ENCODE measurements at places on chromosomes 7 and 10. TPM values are rescaled to one million over a fixed set of nuclear protein-coding genes. Genes with fewer than 3 reads are reported as not detected.

DNA sequence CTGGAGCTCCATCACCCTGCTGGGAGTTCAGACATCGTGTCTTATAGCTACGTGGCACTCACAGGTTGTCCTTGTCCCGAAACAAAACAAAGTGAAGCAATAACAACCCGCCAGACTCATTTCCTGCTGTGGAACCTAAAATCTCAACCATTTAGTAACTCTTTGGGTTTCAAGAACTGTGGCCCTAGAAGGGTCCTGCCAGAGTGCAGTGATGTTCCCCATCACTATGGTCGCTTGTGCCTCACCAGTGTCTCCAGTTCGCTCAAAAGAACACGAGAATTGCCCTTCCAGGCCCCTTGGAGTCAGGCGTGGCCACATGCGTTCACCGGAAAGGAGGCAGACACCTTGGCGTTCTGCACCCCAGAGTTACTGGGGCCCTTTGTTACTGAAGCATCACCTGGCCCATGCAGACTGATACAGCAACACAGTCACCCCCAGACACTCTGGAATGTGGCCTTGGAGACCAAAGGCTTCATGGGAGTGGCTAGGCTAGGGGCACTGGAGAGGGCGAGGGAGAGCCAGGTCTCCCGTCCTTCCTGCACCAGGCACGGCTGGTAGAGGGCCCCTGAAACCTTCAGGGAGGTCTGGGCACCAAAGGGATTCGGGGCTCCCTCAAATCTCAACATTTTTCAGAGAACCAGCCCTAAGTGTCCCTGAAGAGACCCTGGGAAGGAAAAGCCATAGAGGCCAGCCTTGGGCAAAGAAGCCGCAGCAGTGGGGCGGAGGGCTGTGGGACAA lies 908 bp downstream of the CRYGN start:
- no peak for DNase-seq
- no peak overlapping the region for H3K27ac ChIP-seq
- no peaks in the 10 kb centered on the region for H3K27me3 ChIP-seq
- no peak overlapping the region for H3K4me3 ChIP-seq
- no peaks in the 10 kb centered on the region for H3K36me3 ChIP-seq

The CPXM2 gene
- 0.61 TPM for total RNA-seq

The ASB10 gene
- total RNA-seq, result not detected

- no peak overlapping the region for H3K4me3 ChIP-seq
- no peaks in the 10 kb centered on the region for H3K36me3 ChIP-seq
- H3K27me3 ChIP-seq, result no peaks in the 10 kb centered on the region
These were observed 203.6 kb upstream of the PRSS58 start for GRCh38 chr7:142461437-142461836.

DNA sequence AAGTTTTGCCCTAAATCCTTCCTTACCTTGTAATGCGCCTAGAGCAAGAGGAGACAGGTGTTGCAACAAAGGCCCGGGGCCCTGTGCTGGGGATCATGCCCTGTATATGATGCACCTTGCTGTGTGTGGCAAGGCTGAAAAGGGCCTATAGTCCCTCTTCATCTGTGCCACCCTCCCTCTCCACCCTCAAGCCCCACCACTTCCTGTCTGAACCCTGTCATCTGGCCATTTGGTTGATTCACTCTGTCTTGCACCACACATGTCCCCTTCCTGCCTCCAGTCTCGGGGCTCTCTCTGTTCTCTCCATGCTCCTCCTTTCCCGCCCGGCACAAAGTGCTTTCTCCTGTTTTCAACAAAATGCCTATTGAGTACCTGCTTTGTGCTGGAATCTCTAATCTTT lies 11.5 kb upstream of the MALSU1 start:
- H3K27me3 ChIP-seq, result no peaks in the 10 kb centered on the region
- H3K36me3 ChIP-seq, result no peaks in the 10 kb centered on the region
- H3K27ac ChIP-seq, result no peak overlapping the region
- no peaks in the 10 kb centered on the region for H3K4me1 ChIP-seq
- H3K4me3 ChIP-seq, result no peak overlapping the region
- no peak for DNase-seq

DNA sequence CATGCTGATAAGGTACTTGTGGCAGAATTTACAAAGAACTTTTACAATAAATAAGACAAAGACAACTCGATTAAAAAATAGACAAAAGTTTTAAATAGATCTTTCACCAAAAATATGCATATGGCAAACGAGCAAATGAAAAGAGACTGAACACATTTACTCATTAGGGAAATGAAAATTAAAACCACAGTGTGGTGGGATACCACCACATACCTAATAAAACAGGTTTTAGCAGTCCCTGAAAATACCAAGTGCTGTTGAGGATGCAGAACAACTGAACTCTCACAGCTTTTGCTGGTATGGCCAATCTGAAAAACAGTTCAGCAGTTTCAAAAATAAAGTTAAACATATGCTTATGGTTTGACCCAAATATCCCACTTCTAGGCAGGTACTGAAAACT lies 205.4 kb upstream of the ADO start:
- no peak overlapping the region for H3K4me3 ChIP-seq
- H3K27me3 ChIP-seq, result no peaks in the 10 kb centered on the region
- H3K27ac ChIP-seq, result no peak overlapping the region
- H3K36me3 ChIP-seq, result no peaks in the 10 kb centered on the region
- H3K4me1 ChIP-seq, result no peaks in the 10 kb centered on the region

DNA sequence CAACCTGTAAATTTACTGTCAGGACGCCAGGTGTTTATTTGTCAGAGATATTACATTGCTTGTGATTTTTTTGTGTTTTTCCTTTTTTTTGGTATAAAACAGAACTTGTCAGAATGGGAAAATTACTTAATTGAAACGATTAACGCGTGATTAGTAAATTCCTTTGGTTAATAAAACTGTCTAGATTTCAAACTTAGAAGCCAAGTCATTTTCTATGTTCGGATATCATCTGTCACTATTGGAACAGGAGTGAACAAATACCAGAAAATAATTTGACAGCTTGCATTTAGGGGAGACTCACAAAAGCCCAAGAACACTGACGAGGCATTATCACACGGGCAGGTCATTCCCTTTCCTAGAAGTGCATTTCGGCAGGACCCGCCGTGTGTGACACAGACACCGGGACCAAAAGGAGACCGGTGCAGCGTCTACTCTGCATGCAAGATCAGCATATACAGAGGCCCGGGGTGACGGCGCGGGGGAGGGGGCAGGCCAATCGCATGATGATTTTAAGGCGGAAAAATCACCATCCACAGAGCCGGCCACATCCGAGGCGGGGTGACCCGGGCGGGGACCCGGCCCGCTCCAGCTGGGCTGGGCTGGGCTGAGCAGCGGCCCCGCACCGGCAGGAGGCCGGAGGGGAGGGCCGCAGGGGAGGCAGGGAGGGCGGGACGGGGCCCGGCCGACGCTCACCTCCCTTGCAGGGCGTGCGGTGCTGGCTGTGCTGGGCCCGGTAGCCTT lies 841 bp downstream of the GLUD1 start:
- peak overlapping the region; percentile 95 for H3K27ac ChIP-seq
- no peaks in the 10 kb centered on the region for H3K27me3 ChIP-seq
- H3K4me3 ChIP-seq, result peak overlapping the region; percentile 89
- DNase-seq, result peak; percentile 92
- H3K36me3 ChIP-seq, result no peaks in the 10 kb centered on the region

- no peak overlapping the region for H3K4me3 ChIP-seq
- no peaks in the 10 kb centered on the region for H3K27me3 ChIP-seq
- peaks cover 5% of the 10 kb centered on the region for H3K4me1 ChIP-seq
- no peak for DNase-seq
These were observed 2.3 kb upstream of the PALS2 start for GRCh38 chr7:24570983-24571382.

The CFAP69 gene
- total RNA-seq, result 4.8 TPM

The PGAM2 gene
- total RNA-seq, result 0.71 TPM

DNA sequence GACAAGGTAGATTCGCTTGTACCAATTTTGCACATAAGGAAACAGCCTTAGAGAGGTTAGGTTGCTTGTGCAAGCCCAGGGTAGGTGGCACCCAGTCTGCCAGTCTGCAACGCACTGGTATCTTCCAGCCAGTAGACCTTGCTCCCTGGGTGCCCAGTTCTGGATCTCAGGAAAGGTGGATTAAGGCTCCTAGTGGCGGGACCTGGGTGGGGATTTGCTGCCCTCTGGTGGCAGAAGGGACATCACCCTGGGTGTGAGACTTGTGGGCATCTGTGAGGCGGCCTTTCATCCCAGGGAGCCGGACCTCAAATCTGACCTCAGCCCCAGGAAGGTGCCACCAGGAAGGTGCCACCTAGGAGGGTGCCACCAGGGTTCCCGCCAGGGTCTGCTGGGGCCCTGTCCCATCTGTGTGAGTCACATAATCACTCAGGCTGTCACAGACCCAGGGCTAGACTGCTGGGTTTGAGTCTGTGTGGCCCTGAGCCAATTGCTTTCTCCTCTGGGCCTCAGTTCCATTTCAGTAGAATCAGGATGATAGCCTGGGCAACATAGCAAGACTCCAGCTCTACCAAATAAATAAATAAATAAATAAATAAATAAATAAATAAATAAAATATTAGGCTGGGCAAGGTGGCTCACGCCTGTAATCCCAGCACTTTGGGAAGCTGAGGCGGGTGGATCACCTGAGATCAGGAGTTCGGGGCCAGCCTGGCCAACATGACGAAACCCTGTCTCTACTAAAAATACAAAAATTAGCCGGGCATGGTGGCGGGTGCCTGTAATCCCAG lies 5.3 kb upstream of the PRKRIP1 start:
- DNase-seq, result peak; percentile 78
- H3K4me1 ChIP-seq, result peaks cover 9% of the 10 kb centered on the region
- H3K27me3 ChIP-seq, result no peaks in the 10 kb centered on the region
- no peak overlapping the region for H3K27ac ChIP-seq
- no peak overlapping the region for H3K4me3 ChIP-seq

DNA sequence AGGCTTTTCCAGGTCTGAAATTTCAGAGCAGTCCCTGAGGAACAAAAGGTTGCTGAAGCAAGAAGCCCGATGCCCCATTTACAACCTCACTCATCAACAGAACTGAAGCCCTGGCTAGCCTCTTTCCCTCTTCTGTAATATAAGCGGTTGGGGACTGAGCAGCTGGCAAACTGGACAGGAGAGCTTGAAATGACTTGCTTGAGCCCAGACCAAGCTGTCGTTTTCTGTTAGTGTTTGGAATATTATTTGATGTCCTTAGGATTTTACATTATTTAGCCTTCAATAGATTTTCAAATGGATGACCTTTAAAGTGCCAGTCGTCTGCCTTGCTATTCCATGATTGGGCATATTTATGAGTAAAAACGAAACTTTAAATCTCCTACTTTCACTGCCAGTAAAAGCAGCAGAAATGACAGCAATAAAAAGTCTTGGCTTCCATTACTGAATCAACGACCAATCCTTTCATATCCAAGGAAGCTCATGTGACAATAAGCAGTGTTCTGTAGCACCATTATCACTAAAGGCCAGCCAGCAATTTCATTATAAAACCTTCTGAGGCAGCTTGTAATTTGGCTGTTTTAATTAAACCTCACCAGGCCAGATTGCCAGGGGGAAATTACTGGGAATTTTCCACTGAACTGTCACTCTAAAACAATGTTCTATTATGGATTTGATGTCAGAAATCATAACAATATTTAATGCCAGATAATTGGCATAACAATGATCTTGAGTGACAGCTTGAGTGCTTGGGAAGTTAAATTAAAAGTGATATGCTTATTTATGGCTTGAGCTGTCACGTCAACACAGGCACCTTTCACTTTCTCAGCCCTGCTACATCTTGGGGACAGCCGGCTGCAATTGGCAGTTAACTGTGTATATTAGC lies 85.9 kb downstream of the LSMEM1 start:
- DNase-seq, result no peak
- H3K4me3 ChIP-seq, result no peak overlapping the region
- no peaks in the 10 kb centered on the region for H3K27me3 ChIP-seq
- H3K4me1 ChIP-seq, result no peaks in the 10 kb centered on the region
- H3K27ac ChIP-seq, result no peak overlapping the region
- no peaks in the 10 kb centered on the region for H3K36me3 ChIP-seq

DNA sequence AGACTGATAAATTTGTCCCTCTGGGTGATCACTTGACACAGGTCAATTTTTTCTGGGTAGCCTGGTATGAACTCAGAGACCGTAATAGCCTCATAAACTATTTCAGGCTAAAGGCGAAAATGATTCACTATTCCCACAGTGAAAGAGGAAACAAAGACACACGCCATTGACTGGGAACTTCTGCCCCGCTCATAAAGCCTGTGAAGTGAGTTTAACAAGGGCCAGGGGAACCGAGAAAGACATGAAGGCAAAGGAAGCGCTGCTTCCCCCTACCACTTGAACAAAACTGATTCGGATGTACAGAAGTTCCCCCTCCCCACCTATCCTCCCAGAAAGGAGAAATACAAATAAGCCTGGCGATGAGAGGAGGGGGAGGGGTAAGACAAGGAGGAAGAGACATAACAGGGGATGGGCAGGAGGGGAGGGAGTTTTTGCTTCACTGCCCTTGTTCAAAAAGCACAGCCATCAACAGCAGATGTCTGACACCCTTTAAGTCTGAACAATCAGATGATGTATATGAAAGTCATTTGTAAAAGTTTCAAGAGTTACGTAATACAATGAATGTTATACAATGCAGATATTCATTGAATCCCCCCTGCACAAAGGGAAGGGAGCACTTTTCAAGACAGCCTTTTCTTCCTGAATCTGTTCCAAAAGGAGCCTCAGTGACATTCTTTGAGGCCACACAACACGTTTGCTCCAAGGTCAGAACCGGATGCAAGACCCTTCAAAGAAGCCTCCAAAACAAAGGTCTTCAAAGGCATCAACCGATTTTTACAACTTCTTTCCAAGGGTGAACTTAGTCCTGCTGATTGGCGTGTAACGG lies 734 bp downstream of the ABCB4 start:
- DNase-seq, result no peak
- H3K4me3 ChIP-seq, result peak overlapping the region; percentile 49
- H3K36me3 ChIP-seq, result no peaks in the 10 kb centered on the region

DNA sequence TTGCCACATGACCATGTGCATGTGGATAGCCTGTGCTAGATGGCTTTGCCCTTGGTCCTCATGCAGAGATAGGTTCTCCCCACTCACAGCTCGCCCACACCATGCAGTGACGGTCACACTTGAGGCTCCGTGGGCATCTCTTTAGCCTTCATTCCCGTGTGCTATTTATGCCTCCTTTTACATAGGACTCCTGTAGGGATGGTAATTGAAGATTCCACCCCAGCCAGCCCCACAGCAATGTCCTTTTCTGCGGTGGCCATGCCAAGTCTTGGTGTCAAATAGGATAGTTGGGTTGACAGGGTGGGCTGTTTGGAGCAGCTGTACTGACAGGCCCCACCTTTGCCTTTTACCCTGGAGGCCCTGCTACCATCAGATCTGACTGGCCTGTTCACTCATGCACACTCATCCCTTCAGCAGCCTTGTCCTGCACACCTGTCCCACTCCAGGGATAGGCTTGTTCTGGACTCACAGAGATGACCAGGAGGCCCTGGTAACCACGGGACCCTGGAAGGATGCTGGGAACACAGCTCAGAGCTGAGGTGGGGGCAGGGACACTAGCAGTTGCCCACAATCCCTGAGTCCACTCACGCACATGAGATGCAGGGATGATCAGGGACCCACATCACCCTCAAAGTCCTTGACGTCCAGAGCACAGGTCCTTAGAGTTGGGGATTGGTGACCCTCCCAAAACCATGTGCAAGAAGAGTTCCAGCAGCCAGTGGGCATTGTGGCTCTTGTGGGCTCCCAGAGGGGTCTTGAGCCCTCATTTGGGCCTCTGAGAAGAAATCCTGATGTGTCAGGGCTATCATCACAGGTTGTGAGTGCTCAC lies 71.2 kb downstream of the ADCY1 start:
- no peaks in the 10 kb centered on the region for H3K27me3 ChIP-seq
- H3K4me1 ChIP-seq, result peaks cover 7% of the 10 kb centered on the region
- H3K36me3 ChIP-seq, result no peaks in the 10 kb centered on the region
- DNase-seq, result no peak
- no peak overlapping the region for H3K27ac ChIP-seq

The PNLIPRP3 gene
- not detected for total RNA-seq

The KNDC1 gene
- total RNA-seq, result 10.1 TPM

The PPP1R17 gene
- total RNA-seq, result not detected

- no peaks in the 10 kb centered on the region for H3K4me1 ChIP-seq
- no peak for DNase-seq
- H3K4me3 ChIP-seq, result no peak overlapping the region
- no peaks in the 10 kb centered on the region for H3K27me3 ChIP-seq
These were observed 67.7 kb downstream of the TRIM24 start for GRCh38 chr7:138527746-138528223.
